ENCODE measurements at places on chromosomes 2 and 18.
A peak's percentile ranks its signal among the peaks of the same experiment; 100 is the strongest.

- DNase-seq = no peak
These were observed 103.3 kb upstream of the OSR1 start for GRCh38 chr2:19461504-19462255.

DNA sequence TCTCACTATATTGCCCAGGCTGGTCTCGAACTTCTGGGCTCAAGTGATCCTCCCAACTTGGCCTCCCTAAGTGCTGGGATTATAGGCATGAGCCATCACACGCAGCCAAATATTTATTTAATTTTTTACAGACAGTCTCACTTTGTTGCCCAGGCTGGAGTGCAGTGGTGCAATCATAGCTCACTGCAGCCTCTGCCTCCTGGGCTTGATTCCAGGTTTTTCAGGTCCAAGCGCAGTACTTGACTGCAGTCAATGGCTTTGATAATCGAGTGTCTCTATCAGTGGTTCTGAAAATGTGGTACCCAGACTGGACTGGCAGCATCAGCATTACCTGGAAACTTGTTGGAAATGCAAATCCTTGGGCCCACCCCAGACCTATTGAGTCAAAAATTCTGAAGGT, 63.1 kb downstream of the PLB1 start:
- no peak for DNase-seq

DNA sequence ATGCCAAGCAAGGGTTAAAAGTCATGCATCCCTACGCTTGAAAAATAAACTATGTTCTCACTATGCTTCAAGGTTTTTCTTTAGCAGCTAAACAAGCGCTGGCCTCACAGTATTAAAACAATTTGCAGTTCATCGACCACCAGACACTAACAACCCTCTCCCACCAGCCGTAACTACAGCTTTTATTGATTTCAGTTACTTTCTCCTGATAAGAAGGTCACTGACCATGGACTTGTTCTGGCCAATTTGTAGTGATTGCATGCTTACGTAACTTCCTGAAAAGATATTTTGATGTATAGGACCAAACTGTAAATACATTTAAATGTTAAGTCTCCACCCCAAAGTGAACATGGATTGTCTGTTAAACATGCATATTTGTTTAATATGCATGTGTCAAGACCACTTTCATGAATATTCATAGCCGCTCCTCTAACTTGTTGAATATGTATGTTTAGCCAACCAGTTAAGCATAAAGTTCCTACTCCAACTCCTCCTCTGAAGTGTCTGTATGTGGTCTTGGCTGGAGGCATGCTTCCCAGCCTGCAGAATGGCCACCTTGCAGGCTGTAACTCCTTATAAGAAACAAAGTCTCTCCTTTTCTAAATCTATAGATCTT, 1.7 kb upstream of the THOC1 start:
- DNase-seq = no peak

DNA sequence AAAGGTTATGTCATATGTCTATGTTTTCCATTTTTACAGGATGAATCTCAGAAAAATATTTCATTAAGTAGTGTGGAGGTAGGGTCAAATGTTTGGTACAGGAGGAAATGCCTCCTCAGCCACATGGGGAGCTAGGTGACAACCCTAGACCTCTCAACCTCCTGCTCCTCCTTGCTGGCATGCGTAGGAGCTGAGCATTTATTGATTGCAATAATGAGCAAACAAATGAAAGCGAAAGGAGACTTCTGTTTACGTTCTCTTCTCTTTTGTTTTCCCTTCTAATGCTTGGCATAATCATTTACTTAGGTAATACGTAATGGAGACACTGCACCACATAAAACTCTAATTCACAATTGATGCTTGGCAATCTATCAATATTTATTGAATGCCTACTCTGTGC, 95.1 kb upstream of the CCBE1 start:
- no peak for DNase-seq

GRCh38 chr2:42199626-42200025, 30.5 kb downstream of the EML4 start:
- DNase-seq = no peak

DNA sequence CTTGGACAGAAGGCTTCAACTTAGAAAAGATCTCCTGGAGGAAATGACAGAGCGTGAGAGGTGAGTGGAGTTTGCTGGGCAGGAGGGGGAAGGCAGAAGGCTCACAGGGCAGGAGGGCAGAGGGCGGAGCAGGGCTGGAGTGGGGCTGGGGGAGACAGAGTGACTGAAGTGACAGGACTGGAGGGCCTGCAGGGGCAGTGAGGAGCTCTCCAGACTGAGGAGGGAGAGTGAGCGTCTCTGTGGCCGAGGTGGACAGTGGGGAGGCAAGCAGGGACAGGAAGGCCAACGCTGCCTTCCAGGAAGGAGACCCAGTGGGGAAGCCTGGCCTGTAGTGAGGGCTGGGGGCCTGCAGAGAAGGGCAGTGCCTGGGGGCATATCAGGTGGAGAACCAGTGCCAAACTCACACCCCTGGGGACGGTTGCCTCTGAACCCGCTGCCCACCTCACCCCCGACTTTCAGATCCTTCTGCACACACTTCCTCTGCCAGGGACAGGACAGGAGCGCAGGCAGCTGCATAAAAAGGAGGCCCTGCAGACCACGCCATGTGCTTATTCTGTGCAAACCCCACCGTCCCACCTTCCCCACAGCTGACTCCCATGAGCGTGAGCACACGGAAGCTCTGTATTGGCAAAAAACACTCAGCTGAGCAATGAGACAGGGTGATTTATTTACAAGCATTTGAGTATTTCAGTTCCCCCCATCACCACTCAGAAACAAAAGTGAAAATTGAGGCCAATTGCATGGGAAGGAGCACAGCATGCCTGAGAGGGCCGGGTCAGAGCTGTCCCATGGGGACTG, 244.3 kb downstream of the FAM210A start:
- no peak for DNase-seq

DNA sequence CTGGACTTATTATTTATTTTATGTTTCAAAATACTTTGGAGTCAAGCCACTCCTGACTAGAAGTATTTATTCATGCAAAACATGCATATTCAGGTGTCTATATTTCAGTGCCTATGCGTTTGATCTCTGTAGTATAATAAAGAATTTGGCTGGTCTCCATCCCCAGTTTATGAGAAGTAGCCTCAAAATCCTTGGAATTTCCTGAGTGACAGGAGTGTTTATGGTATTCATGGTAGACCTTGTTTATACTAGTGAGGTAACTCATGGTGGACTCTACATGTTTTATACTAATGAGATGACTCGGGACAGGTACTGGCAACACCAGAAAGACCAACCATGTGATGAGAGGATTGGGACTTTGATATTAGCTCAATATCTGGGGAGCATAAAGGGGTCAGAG, 43.9 kb upstream of the CSRNP3 start:
- DNase-seq = no peak

- no peak for DNase-seq
These were observed 70.0 kb downstream of the ANKRD44 start for GRCh38 chr2:197240421-197241041.

- DNase-seq = peak; percentile 75
These were observed 5.5 kb downstream of the SLC11A1 start for GRCh38 chr2:218387369-218388194.

GRCh38 chr2:120924924-120925323, 189.3 kb downstream of the GLI2 start:
- DNase-seq = no peak

- no peak for DNase-seq
These were observed 238.2 kb downstream of the GCA start for GRCh38 chr2:162581959-162582798.

DNA sequence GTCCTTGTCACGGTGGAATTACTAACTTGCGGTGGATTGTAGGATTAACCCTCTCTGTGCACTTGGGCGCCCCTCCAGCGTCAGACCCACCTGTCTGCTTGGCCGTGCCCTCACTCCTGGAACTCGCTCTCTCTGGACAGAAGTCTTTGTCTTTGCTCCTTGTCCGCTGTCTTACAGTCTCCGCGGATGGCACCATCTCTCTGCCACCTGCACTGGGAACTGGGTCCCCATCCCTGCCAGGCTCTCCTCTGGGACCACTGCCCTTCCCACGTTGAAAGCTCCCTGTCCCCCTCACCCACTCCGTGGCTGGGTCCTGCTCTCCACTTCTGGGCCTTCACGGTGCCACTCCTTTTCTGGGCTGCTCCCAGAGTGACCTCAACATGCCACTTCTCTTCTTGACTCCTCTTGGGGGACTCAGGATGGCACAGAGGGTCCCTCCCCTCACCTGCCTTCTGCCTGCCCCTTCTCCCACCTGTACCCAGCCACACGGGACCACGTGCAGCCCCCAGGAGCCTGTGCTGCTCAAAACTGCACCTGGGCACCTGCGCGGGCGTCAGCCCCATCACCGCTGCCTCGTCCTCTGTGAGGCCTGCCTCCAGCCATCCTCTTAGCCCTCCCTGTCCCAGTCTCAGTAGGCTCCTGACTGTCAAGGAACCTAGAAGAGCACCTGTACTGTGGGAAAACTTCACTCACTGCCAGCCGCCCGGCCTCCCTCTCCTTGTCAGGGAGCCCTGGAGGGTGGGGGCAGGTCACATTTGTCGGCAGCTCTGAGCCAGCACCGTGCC, 11.1 kb downstream of the CNDP2 start:
- no peak for DNase-seq

DNA sequence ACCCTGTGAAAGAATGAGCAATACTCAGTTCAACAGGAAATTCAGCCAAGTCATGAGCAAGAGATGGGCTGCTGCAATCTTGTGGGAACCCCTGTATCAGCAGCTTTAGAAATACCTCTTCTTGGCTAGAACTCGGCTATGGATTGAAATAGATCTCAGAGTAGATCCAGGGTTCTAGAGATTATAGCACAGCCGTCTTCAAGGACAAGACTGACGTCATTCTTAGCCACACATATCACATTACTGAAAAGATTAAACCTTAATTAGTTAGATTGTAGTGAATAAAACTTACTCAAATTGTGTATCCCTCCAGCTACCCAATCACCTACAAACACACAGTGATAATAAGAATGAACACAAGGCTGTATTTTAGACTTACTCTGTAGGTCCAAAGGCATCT, 776.4 kb downstream of the EPHA4 start:
- no peak for DNase-seq

DNA sequence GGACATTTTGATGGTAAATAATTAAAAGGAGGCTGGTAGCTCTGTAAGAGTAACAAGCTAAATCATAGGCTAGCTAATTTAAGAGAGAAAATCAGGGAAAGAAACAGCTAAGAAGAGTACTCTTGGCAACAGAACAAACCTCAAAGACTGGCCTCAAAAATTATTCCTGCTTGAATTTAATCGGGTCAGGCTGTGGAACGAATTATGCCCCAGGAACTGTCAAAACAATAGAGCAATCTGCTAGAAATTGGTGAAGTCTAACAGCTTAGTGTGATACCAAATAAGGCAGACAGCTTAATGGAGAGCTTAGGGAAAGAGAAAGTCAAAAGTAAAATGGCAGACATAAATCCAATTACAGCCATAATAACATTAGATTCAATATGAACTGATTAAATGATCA, 215.7 kb downstream of the MREG start:
- DNase-seq = no peak
